ENCODE measurements at places on chromosomes 5 and 9. TPM values are rescaled to one million over a fixed set of nuclear protein-coding genes. Genes with fewer than 3 reads are reported as not detected.

DNA sequence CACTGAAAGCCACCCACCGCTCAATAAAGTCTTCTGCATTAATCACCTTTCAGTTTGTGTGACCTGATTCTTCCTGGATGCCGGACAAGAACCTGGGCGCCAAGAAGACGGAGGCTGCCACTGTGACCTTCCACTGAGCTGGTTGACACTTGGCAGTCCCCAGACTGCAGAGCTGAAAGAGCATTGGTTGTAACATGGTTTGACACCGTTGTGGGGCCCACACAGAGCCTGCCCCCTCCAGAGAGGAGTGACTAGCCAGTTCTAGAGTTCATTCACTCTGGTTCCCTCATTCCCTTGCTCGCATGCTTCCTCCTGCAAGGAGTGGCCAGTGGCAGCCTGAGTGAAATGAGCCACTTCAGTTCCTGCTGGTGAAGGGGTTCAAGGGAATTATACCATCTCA lies 86.2 kb upstream of the ANXA1 start:
- no peak for DNase-seq

- DNase-seq, result no peak
Observed at GRCh38 chr5:170451747-170452365, 52.0 kb upstream of the KCNIP1 start.

The CARD6 gene
- 2.5 TPM for polyA plus RNA-seq

- DNase-seq, result no peak
Observed at GRCh38 chr5:7869474-7870136, 657 bp downstream of the MTRR start.

The BARHL1 gene
- not detected for polyA plus RNA-seq

DNA sequence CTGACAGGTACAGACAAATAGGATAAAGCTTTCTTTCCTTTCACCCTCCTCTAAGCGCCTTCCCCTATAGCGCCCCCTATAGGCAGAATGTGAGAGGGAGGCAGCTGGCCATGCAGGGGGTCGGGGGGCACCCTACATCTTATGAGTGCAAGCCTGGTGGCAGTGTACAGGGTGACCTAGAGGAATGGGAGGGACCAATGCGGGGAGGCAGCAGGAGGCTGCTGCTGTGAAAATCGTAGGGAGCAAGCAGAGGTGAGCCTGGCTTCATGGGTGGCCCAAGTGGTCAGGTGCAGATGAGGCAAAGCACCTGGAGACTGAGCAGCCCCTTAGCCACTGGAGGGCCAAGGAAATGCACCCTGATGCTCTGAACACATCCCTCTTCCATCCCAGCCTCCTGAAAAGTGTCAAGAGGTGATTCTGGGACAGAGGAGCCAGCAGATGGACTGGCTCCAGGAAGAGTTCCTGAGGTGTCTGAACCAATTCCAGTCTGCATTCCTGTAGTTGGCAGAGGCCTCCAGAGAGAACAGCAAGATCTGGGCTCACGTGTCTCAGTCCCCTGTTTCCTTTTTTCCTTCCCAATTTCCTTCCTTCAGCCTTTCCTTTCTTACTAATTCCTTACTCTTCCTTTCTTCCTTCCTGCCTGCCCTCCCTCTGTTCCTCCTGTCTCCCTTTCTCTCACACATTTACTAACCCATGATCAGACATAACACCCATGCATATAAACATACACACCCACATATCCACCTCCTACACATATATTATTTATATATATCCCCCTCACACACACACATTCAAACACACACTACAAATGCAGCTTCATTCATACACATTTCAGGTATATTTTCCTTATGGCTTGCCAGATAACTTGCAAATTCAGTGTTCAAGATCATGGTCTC lies 32.8 kb upstream of the GALNT10 start:
- DNase-seq, result no peak

DNA sequence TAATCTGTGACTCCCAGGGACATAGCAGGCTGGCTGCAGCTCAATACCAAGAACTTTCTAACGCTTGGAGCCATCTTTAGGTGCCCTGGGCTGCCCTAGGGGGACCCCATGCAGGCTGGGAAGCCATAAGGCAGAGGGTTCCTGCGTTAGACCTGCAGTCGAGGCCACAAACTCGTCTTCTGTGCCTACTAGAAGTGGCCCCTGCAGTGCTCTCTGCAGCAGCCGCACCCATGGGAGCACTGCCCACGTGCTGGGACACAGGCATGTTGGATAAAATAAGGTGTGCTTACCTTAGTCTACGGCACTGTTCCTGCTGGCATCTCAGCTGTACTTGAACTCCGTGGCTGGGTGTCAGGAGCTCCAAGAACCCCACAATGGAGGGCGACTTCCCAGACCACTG lies 9.4 kb downstream of the TOR1B start:
- DNase-seq, result no peak

The LHX6 gene
- 5.2 TPM for polyA plus RNA-seq

DNA sequence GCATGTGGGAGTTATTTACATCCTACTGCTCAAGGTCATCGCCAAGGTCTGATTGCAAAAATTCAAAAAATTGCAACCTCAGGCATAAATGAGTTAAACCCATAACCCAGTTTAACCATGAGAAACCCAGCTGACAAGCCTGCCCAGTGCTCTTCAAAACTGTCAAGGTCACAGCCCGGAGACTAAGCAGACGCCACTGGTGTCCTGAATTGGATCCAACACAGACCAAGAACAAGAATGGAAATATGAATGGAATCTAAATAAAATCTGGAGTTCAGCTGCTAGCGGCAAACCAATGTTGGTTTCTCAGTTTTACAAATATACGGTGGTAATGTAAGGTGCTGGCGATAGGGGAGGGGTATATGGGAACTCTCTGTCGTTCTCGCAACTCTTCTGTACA lies 201.5 kb upstream of the MVB12B start:
- no peak for DNase-seq

DNA sequence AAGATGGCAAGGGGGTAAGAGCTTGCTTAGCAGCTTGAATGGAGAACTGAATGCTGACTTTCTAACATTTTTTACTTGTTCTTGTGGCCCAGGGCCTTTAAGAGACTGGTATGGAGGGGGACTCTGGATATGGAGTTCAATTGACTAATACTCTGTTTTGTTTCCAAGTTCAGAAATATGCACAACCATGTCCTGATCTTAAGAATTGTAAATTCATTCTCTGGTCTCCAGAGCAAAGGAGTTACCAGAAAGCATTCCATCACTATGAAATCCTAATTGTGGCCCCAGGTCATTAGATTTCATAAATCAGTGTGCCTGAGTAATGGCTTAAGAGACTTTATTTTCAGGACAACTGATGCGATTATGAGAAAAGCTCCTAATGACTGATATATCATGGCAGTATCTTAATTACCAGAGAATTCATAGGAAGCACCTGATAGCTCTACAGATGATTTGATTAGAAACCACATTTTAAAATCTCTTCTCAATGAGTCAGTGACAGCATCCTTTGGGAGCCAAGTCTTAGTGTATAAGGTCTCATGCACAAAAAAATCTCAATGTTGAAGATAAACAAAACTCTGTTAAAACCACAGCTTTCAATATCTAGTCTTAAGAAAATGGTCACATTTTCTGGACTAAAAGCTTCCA lies 613.6 kb upstream of the KLF4 start:
- no peak for DNase-seq

DNA sequence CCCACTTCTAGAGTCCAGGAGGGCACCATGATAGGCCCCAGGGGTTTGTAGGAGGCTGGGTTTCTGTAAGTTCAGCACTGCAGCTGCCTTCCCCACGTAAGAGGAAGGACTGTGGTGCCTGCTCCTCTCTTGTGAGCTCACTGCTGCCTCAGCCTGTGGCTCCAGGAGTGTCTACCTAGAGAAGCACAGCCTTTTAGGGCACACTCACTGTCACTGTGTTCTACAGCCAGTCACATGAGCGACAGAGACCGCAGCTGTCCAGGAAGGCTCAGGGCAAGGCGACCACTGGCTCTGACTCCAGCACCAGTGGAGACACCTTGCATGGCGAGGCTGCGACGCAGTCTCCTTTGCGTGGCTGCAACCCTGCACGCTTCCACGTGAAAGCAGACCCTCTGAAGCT lies 72.8 kb downstream of the OTULIN start:
- DNase-seq, result no peak

- DNase-seq, result no peak
Observed at GRCh38 chr5:151757233-151758140, 944 bp downstream of the ATOX1 start.

- no peak for DNase-seq
Observed at GRCh38 chr5:35773967-35774366, 82.7 kb upstream of the IL7R start.

- no peak for DNase-seq
Observed at GRCh38 chr9:87267251-87268070, 230.2 kb upstream of the DAPK1 start.

The EPB41L4B gene
- 11.8 TPM for polyA plus RNA-seq

- DNase-seq, result no peak
Observed at GRCh38 chr9:99556998-99557397, 264.7 kb upstream of the NR4A3 start.

DNA sequence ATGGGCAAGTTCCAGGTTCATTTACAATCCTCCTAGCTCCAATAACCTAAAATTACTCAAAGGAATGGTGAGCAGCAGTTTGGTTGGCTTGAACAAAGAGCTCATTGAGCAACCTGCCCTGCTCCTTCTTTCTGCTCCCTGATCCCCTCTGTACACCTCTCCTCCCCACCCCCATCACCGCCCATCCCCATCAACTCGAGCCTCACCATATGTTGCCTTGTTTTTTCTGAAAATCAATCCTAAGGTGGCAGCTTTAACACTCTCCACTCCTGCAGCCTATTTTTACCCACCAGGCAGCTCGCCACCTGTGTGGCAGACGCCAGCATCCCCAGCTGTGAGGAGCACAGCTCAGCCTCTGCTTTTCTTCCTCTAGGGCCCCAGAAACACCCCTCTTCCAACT lies 533.4 kb upstream of the BRINP1 start:
- no peak for DNase-seq

The SLC1A3 gene
- polyA plus RNA-seq, result 3.1 TPM

- DNase-seq, result no peak
Observed at GRCh38 chr5:95823738-95824609, 1.4 kb upstream of the GLRX start.

The CNTNAP3 gene
- 6.1 TPM for polyA plus RNA-seq

GRCh38 chr5:6758706-6759105 lies 45.5 kb downstream of the TENT4A start:
- no peak for DNase-seq

GRCh38 chr9:92522983-92523970 lies 12.5 kb downstream of the ECM2 start:
- no peak for DNase-seq

DNA sequence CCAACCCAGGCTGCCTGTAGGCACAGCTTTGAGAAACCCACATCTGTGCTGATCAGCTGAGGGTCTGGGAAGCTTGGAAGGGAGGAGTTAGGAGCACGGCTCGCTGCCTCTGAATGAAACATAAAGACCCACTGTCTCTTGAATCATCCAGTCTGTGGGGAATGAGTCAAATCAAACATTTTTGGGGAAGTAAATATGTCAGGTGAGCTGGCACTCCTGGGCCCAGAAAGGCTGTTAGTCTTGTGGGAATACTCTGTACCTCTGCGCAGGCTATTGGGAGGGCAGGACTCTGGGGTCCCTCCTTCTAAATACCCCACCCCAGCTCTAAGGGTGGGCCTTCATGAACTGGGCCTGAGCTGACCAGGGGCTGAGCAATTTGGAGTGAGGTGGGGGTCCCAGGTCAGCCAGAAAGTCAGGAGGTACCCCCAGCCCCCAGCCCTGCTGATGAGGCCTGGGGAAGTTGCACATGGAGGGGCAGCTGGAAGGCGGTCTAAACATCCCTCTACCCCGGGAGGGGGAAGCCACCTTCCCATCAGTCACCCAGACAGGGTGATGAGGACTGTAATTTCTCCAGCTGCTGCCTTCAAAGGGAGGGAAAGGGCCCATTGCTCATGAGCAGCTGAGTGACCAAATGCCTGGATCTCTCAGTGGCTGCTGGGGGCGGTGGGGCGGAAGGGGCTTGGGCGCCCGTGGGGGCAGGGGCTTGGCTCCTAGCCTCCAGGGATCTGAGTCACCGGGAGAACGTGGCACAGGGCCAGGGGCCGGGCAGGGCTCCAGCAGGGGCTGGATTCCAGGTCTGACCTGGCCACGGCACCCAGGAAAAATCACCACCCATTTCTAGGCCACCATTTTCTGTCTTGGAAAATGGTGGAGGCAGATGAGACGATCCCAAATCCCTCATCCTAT lies 10.8 kb downstream of the FIBCD1 start:
- no peak for DNase-seq

The WHRN gene
- 8.4 TPM for polyA plus RNA-seq

The ANKRD34B gene
- 0.19 TPM for polyA plus RNA-seq

DNA sequence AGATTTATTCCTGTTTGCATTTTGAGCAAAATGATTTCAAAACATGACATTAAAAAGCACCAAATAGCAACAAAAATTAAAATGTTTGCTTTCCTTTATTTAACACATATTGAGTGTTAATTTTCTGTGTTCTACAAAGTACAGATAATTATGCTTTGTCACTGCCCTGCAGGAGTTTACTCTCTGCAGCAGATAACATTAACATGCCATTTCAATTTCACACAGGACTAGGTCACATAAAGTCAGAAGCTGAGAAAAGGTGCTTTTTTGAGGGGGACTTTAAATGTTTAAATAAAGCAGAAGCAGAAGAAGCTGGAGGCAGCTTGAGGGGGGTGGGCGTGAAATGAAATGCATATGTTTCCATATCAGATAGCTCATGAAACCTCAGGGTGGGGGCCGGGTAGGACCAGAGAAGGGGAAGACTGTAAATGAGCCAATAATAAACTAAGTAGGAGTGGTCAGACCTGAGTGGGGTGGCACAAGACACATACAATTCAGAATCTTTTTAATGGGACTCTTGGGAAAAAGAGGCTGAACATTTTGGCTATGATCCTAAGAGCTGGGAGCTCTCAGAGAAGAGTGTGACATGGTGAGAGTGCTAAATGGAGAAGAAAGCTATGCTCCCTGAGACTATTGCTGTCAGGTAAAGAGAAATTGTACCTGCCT lies 387.5 kb downstream of the FAM170A start:
- no peak for DNase-seq

GRCh38 chr5:137665678-137666460 lies 70.0 kb downstream of the KLHL3 start:
- DNase-seq, result no peak

DNA sequence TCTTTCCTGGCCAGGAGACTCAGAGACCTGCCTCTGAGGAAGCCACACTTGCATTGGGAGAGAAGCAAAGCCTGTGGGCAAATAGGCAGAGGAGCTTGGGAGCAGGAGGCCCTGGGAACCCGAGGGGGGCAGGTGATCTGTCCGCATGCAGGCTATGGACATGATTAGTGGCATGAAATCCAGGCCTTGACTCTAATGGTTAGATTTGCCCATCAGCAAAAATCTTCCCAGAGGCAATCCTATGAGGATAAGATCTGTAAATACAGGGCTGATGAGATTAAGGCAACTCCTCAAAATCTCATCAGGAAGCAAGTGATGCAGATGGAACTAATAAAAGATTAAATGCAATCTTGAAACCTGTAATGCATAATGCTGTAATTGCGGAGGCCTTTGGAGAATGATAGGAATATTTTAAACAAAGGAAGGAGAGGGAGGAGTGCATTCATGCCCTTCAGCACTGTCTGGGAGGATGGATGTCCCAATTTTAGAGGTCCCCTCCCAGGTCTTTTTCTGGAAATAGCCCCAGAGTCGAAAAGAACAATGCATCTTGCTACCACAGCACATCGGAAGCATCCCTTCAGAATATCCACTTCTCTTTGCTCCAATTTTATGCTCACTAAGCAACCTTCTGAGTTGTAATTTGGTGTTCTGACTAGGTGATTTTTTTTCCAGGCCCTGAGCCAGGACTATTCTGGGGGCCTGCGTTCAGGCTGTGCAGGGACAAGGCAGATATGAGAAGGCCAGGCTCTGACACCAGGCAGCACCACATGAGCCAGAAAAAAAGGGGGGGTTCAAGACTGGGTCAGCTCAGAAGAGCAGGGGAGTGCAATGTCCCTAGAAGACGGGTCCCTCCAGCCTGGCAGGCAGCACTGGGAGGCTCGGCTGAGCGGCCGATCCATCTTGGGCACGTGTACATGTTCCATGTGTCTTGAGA lies 66.5 kb downstream of the MED10 start:
- DNase-seq, result no peak

Data from left renal cortex interstitium (tissue), 4 donors.